ENCODE measurements at places on chromosomes 13 and 19.

GRCh38 chr13:79621449-79621848 is 140.5 kb downstream of the NDFIP2 start:
- DNase-seq: no peak

DNA sequence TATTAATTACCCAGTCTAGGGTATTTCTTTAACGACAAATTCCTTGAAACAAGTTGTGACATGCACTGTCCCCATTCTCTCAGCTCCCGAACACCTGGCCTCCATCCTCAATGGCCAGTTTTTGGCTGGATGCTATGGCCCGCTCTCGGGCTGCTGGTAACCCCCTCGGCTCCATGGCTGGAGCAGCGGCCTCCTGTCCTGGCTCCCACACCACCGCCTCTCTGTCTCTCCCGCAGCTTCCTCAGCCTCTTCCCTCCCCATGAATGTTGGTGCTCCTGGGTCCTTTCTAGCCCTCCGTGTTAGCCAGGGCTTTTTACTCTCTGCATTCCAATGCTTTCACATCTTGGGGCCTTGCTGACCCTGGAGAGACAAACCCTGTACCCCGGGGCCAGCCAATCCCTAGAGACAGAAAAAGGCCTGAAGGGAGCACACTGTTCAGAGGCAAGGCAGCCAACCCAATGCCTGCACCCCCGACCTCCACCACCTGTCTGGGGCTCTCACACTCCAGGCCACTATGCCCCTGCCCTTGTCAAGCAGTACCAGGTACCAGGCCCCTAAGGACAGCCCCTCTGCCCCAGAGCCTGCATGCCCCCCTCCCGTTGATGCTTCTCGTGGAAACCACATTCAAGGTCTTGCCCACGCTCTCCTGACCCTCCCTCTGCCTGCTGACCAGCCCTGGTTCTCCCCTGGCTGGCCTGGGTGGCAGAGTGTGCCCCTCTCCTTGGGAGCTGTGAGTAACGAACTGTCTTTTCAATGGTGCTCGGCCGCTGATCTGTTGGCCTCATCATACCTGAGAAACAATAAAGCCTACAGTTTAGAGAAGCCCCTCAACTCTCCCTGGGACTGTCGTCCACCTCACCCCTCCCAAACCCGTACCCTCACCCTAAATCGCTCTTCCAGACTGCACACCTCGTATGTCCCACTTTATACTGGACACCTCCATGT is 86.9 kb upstream of the GPR183 start:
- no peak for DNase-seq

GRCh38 chr13:112876305-112877000 is 92.6 kb upstream of the MCF2L start:
- no peak for DNase-seq

DNA sequence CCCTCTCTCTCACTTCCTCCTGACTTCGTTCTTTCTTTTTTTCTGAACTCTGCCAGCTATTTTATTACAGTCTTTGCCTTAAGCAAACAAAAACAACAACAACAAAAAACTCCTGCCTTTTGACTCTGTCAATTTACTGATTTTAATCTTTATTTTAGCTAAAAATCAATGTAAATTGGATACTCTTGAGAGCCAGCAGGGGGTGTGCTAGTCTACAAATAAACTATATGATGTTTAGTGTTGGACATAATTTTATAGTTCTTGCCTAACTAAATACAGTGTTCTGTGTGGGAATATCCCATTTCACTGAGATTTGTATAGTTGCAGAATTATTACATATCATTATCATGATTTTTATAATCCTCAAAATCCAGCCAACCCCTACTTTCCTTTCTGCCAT is 1199.9 kb upstream of the SPRY2 start:
- no peak for DNase-seq

GRCh38 chr13:50215399-50215798 is 200.2 kb downstream of the KCNRG start:
- no peak for DNase-seq

- no peak for DNase-seq
Observed at GRCh38 chr13:35979361-35979951, 151.7 kb downstream of the DCLK1 start.

- DNase-seq: no peak
Observed at GRCh38 chr13:43303033-43303729, 279.8 kb downstream of the DNAJC15 start.

GRCh38 chr13:46860722-46861121 is 36.1 kb downstream of the HTR2A start:
- no peak for DNase-seq

GRCh38 chr19:54955376-54955775 is 8.0 kb upstream of the NLRP7 start:
- no peak for DNase-seq

GRCh38 chr19:8663920-8664670 is 33.7 kb downstream of the NFILZ start:
- DNase-seq: peak; percentile 41

DNA sequence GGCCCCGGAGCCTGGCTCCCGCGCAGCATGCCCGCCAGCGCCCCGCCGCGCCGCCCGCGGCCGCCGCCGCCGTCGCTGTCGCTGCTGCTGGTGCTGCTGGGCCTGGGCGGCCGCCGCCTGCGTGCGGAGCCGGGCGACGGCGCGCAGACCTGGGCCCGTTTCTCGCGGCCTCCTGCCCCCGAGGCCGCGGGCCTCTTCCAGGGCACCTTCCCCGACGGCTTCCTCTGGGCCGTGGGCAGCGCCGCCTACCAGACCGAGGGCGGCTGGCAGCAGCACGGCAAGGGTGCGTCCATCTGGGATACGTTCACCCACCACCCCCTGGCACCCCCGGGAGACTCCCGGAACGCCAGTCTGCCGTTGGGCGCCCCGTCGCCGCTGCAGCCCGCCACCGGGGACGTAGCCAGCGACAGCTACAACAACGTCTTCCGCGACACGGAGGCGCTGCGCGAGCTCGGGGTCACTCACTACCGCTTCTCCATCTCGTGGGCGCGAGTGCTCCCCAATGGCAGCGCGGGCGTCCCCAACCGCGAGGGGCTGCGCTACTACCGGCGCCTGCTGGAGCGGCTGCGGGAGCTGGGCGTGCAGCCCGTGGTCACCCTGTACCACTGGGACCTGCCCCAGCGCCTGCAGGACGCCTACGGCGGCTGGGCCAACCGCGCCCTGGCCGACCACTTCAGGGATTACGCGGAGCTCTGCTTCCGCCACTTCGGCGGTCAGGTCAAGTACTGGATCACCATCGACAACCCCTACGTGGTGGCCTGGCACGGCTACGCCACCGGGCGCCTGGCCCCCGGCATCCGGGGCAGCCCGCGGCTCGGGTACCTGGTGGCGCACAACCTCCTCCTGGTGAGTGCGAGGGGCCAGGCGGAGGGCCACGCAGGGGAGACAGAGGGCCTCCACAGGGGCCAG is at the start of gene KL:
Gene KL (plus strand): TSS at position 10 of the 909 bp plus-strand sequence. CDS start 18 bp downstream, at position 28.
- DNase-seq: peak; percentile 10

- DNase-seq: no peak
Observed at GRCh38 chr13:99873141-99873540, 98.4 kb downstream of the ZIC5 start.

- peak; percentile 41 for DNase-seq
Observed at GRCh38 chr19:2249880-2250765, 1.0 kb downstream of the AMH start.

- DNase-seq: no peak
Observed at GRCh38 chr13:29465741-29466293, 129.7 kb downstream of the SLC7A1 start.

- peak; percentile 52 for DNase-seq
Observed at GRCh38 chr13:59391696-59392095, 772.0 kb downstream of the DIAPH3 start.

GRCh38 chr13:21420706-21421105 is 38.4 kb downstream of the ZDHHC20 start:
- DNase-seq: no peak

- DNase-seq: no peak
Observed at GRCh38 chr13:92251671-92252210, 853.3 kb downstream of the GPC5 start.

- peak; percentile 99 for DNase-seq
Observed at GRCh38 chr19:3572132-3572854, 451 bp upstream of the HMG20B start.

- DNase-seq: no peak
Observed at GRCh38 chr13:79585033-79585432, 104.1 kb downstream of the NDFIP2 start.

- no peak for DNase-seq
Observed at GRCh38 chr13:48578516-48579164, 45.8 kb upstream of the RCBTB2 start.

DNA sequence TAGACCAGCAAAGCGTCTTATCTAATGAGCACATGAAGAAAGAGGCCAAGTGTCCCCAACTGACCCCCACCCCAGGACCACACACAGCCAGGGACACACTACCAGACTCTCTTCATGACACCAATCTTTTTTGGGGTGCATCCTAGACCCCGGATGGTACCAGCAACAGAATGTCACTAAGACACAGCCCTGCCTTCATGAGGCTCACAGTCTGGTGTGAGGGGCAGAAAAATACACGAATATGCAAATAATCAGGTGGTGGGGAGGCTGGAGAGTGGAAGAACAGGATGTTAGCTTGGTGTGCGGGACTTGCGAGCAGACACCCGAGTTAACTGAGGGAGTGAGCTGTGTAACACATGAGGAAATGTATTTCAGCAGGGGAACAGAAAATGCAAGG is 17.5 kb downstream of the AKT2 start:
- no peak for DNase-seq

- peak; percentile 37 for DNase-seq
Observed at GRCh38 chr19:45154064-45154827, 6.5 kb downstream of the NKPD1 start.

DNA sequence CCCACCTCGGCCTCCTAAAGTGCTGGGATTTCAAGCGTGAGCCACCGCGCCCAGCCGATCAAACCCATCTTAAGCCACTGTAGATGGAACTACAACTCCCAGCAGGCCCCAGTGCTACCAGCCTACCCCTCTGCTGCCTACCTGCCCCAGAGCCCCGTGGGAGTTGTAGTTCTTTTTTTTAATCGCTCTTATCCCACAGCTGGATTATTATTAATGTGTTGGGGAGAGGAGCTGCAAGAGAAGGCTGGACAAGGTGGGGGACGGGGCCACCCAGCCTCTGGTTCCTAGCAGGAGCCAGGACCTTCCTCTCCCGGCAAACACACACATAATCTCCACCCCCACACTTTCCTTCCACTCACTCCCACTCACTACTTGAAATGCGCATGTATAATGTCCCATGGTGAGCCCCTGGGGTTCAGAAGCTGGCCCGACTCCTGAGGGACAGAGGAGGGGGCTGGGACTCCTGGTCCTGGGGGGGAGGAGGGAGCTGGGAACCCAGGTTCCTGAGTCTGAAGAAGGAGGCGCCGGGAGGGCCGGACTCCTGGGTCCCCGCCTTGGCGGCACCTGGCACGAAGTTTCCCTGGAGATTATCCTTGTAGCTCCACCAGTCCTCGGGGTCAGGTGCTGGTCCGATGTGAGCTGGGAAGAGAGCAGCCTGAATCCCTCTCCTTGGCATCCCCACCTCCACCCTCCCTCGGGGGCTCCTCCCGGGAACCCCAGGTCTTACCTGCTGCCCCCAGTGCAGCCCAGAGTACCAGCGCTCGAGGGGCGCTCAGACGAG is 958 bp downstream of the CA11 start:
- peak; percentile 72 for DNase-seq

- DNase-seq: peak; percentile 84
Observed at GRCh38 chr19:49555600-49556411, 24.6 kb downstream of the NOSIP start.

GRCh38 chr13:66546534-66547379 is 683.4 kb downstream of the PCDH9 start:
- no peak for DNase-seq

GRCh38 chr13:93066187-93066586 is 160.4 kb upstream of the GPC6 start:
- no peak for DNase-seq

DNA sequence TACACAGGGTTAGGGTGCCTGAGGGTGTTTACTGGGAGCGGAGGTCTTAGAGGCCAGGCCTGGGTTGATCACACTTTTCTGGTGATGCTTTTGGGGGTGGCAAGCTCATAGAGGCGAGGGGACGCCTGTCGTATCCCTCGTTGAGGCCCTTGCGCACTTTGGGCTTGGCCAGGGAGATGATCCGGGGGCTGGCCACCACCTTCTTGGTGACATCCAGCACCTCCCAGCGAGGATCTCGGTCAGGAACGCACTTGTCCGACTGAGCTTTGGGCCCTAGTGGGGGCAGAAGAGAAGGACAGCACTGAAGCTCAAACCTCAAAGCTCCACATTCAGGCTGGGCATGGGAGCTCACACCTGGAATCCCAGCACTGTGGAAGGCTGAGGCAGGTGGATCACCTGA is 17.6 kb upstream of the MIER2 start:
- no peak for DNase-seq

GRCh38 chr19:10133596-10133995 is 13.9 kb upstream of the EIF3G start:
- DNase-seq: no peak

DNA sequence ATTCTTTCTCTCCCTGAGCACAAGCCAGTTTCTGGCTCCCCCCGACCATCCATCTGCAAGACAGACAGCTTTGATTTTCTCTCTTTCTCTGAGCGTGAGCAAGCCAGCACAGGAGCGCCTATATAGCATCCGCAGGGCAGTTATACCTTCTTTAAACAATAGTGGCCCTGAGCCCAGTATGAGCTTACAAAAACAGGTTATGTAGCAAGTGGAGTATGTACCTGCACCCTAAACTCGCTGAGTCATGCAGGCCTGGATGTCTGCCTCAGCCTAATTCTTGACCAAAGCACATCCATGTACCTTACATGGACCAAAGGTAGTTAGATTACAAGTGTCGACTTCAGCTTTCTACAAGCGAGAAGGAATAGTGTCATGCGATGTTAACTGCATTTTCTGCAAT is 61.7 kb downstream of the RAP2A start:
- DNase-seq: no peak

GRCh38 chr13:90307136-90307535 is 1040.4 kb upstream of the MIR17HG start:
- no peak for DNase-seq

DNA sequence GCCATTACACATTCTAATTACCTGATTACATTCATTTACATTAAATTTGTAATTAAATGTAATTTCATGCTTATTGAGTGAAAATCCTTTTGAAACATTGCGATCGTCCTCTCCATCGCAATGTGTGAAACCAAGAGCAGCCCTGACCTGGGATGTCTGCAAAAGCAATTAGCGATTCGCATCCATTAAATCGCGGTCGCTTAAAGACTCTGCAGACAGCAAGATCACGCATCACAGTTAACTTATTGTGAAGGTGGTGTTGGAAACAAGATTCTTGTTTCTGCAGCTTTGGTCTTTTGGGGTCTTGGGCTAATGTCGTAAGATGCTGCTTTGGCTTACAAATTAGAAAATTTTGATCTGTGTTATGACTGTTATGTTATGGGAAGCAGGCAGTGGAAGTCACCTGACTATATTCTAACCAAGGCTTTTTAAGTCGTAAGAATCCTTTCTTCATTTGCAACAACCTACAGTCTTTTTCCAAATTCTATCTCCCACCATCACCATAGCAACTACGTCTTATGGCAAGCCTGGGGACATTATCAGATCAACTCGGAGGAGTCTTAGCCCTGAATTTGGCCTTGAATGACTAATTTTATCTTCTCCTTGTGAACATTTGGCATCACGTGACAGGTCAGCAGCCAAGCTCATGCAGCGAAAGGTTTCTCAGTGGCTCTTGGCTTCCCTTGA is 142.8 kb upstream of the SOX1 start:
- no peak for DNase-seq

All from activated CD4-positive, alpha-beta T cell treated with anti-CD3 and anti-CD28 coated beads, Interleukin-2, amount 50 U/mL, for 48 hours (primary cell).